ENCODE measurements at places on chromosomes 13 and 19. TPM values are rescaled to one million over a fixed set of nuclear protein-coding genes. Genes with fewer than 3 reads are reported as not detected.

- DNase-seq, result peak; percentile 40
Observed at GRCh38 chr13:28322256-28322905, 172.5 kb downstream of the FLT1 start.

Gene ZNF575
- polyA plus RNA-seq, result 0.80 TPM

Gene ZSWIM4
- polyA plus RNA-seq, result 12.7 TPM

Gene FUT3
- not detected for polyA plus RNA-seq

DNA sequence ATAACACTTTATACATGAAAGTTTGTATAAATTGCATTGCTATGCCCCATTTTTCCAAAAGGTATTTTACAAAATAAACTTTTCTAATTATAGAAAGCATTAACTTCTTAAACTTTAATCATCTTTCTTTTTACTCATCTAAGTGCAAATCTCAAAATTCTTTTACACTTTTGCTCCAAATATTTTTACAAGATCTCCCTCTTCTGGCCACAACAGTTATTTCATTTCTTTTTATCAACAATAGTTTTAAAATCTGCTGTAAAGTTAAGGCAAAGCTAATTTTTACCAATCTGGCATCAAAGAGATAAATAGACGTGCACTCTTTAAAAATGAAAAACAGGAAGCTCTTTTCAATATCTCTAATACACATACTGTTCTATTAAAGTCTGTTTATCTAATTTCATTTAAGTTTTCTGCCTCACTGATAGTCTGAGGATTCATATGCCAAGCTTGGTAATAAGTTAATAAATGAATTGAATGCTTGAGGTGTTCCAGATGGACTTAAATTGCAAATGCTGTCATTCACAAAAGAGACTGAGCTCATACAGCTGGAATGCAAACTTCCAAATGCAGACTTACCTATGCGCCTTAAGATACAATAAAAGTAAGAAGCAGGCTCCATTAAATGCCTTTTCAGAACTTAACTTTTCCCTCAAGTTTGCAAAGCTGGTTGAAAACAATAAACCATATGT is 583.0 kb upstream of the ATXN8OS start:
- no peak for DNase-seq

GRCh38 chr13:25561812-25562211 is 190.0 kb downstream of the ATP8A2 start:
- DNase-seq, result no peak

- DNase-seq, result no peak
Observed at GRCh38 chr13:43132911-43133310, 109.5 kb downstream of the DNAJC15 start.

Gene PCP2
- polyA plus RNA-seq, result not detected

DNA sequence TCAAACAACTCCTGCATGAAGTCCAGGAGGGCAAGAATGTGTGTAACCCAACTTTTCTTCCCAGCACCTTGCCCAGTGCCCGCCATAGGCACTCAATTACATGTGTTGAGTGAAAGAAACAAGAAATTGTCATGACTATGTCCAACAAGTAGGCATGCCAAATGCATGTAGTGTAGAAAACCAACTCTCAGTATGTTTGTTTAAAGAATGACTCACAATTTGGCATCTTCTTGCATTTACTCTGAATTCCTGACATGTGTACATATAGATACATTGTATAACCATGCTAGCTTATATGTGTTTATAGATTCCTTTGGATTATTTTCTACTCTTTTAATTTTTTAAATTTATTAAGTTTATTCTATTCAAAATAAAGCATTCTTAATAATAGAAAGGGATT is 305.0 kb downstream of the EFNB2 start:
- peak; percentile 36 for DNase-seq

GRCh38 chr13:39385621-39386231 is 217.3 kb downstream of the LHFPL6 start:
- DNase-seq, result peak; percentile 54

Gene CEACAM8
- not detected for polyA plus RNA-seq

Gene DACT3
- 0.76 TPM for polyA plus RNA-seq

DNA sequence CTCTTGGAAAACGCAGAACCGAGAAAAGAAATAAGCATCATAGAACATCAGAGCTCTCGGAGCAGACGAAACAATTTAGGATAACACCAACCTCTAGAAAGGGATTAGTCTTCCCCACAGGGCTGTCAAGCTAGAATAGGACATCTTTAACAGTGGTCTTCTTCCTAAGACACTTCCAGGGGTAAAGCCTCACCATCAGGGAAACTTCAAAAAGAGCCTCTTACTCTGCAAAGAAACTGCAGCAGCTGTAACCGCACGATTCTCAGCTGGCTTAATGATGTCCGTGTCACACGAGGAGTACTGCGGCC is 642 bp downstream of the ZNF571 start:
- DNase-seq, result no peak

DNA sequence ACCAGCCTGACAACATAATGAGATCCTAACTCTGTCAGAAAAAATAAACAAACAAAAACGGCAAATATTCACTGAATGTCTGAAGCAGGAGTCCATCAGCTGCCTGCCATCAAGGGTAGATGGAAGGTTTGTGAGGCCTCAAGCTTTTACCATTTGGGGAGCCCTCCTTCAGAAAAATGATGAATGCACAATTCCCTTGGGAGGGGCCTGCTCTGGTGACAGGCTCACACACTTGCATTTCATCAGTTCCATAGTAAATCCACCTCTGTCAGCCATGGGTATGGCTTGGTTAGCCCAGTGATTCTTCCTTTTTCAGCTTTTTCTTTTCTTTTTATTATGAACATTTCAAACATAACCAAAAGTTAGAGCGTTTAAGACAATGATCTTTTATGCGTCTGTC is 26.3 kb upstream of the KATNAL1 start:
- DNase-seq, result no peak

Gene TEX101
- polyA plus RNA-seq, result not detected

Gene ZNF729
- not detected for polyA plus RNA-seq

DNA sequence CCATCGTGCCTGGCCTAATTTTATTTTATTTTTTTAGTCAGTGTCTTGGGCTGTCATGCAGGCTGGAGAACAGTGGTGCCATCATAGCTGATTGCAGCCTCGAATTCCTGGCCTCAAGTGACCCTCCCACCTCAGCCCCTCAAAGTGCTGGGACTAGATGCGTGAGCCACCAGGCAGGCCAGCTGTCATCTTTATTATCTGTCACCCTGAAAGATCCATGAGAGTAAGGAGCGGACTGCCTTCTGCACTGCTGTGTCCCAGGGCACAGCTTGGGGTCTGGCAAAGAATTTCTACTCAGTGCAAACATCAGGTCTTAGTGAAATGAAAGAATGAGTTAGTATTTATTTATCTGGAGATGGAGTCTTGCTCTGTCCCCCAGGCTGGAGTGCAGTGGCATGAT is 9.5 kb upstream of the TLE5 start:
- DNase-seq, result no peak

- no peak for DNase-seq
Observed at GRCh38 chr13:27551562-27551961, 68.8 kb downstream of the LNX2 start.

GRCh38 chr13:50126263-50126992 is 111.2 kb downstream of the KCNRG start:
- peak; percentile 39 for DNase-seq

DNA sequence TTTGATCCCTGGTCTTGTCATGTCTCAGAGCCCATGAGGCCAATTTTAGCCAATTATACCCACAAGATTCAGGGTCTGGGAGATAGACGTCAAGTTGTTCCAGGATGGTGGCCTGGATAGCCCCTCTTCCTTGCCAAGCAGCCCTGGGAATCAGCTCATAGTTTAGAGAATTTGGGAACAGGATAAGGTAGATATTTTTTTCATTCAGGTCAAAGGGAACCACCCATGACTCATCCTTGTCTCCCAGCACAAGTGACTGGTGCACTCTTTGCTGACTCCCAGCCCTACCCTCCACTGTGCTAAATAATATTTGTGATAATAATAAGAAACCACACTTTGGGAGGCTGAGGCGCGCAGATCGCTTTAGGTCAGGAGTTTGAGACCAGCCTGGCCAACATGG is 17.1 kb upstream of the S1PR4 start:
- DNase-seq, result peak; percentile 37

DNA sequence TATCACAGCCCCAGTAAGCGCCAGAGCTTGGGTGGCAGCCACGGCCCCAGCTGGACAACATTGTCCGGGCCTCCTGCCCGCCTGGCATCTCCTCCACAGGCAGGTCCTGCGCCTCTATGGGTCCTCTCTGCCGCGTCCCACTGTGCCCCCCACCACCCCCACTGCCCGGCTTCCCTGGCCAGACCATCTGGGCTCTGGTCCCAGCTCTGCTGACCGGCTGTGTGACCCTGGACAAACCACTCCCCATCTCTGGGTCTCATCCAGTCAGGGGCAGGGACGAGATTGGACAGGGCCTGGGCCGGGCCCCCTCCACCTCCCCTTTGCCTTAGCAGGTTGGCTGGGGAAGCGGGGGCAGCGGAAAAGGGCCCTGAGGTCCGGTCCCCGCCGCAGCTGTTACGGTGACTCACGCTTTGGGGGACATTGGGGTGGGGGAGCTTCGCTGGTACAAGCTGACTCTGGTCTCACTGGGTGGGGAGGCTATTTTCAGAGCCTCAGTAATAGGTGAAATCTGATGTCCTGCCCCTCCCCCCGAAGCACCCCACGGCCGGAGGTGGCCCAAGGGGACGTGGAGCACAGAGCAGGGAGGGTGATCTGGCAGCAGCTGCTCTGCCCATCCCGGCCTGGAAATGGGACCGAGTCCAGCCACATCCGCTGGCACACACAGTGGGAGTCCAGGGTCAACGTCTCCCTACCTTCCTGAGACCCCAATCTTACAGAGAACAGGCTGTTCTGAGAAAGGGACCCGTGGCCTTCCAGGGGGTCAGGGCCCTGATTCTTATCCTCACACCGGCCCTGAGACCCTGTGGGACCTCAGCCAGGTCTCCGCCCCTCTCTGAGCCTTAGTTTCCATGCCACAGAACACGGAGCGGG is 9.1 kb downstream of the NFIC start:
- peak; percentile 83 for DNase-seq

DNA sequence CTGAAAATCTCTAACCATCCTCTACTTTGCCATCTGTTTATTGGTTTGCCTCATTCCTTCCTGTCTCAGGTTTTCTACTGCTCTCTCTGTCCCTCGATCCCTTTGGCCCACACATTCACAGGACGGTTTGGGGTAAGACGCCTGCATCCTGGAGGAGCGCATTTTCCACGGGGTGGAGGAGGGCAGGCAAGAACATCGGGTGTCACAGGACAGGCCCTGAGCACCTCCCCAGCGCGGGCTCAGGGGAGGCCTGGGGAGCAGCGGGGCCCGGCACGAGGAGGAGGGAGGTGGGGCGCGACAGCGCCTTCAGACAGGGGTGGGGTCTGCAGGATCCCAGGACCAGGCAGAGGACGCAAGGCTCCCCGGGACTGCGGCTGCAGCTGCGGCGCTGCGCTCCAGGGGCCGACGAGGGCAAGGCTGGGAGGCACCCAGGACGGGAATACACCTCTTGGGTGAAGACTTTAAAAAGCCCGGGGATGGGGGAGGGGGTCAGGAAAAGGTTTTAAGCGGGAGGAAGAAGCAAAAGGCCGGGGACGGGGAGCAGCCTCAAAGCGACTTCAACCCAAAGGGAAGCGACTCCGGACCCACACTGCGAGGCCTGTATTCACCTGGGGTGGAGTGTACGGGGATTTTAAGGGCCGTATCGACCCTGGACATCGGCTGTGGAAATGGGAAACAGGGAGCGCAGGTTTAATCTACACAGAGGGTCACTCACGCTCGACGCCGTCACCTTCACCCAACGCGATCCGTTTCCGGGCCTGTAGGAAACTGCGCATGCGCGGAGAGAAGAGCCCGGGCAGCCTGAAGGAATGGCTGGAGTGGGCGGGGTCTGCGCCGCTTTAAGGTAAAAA is at the start of gene ZNF415:
TSS of gene ZNF415 (minus strand) at position 770 of the 851 bp plus-strand sequence. CDS start 10,234 bp downstream, outside the sequence.
- DNase-seq, result peak; percentile 35

Measured in endothelial cell of umbilical vein (primary cell).